ENCODE measurements at places on chromosomes 1 and 21.

DNA sequence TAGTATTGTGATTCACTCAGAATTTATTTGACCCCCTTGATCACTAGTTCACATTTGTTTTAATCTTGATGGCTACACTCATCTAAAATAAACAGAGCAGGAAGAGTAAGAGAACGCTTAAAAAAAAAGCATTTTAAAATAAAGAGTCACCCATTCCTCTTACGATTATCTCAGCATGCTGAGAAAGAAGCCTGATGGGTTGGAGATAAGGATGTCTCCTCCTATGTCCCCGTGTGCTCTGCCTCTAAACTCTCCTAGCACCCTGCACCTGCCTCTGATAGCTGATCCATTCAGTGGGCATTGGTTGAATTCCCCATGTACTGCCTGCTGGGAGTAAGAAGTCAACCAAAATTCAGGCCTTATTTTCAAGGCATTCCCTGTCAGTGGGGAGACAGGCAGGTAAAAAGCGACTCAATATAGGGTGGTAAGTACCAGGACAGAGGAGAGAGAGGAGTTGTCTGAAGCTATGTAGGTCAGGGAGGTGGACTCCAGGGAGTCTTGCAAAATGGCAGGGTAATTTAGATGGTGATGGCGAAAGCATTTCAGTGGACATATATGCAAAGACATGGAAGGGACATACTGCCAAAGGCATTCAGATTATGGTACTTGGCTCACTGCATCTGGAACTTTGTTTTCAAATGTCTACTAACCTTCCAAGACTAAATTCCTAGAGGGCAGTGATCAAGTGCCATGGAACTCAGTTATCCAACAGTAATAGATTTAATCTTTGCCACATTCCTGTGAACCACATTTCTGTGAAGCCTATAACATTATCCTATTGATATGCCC, 18.4 kb downstream of the ELAVL4 start:
- DNase-seq: no peak

DNA sequence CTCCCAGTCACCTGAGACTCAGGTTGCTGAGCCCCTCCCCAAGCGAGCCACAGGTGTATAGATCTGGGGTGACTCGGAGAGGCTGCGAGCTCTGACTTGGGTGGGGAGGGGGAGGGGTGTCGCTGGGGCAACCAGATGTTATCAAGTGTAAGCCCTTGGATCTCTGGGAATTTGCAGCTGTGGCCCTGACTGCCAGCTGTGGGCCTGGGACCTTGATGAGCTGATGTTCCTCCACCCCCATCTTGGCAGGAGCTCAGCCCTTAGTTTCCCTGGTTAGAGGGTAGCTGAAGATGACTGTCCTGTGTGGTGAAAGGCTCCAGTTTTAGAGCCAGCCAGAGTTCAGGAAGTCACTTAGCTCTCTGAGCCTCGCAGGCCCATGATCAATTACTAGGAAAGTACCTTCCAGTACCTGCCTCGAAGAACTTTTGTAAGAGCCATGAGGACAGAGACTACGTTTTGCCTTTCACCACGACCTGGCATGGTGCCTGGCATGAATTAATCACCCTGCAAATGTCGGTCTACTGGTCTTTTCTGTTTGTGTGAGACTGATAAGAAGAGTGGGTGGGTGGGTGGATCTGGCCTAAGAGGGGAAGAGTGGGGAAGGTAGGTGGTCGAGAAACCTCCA, 55.8 kb downstream of the YARS1 start:
- DNase-seq: no peak

- no peak for DNase-seq
Measured at GRCh38 chr1:6054596-6054995, 8.9 kb downstream of the KCNAB2 start.

GRCh38 chr1:18511874-18512150, 31.1 kb downstream of the KLHDC7A start:
- DNase-seq: no peak

DNA sequence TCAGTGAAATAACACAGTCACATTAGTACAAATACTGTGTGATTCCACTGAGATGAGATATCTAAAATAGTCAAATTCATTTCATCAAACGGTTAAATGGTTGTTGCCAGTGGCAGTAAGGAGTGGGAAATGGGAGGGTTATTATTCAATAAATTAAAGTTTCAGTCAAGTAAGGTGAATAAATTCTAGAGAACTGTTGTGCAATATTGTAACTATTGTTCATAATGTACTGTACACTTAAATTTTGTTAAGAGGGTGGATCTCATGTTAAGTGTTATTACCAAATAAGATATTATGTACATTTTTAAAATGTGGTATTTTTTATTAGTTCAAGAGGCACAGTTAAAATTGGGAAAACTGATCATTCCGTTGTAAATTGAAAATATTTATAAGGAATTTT, 463.3 kb upstream of the BRINP3 start:
- DNase-seq: no peak

- DNase-seq: no peak
Measured at GRCh38 chr1:8687039-8687438, 130.4 kb downstream of the RERE start.

DNA sequence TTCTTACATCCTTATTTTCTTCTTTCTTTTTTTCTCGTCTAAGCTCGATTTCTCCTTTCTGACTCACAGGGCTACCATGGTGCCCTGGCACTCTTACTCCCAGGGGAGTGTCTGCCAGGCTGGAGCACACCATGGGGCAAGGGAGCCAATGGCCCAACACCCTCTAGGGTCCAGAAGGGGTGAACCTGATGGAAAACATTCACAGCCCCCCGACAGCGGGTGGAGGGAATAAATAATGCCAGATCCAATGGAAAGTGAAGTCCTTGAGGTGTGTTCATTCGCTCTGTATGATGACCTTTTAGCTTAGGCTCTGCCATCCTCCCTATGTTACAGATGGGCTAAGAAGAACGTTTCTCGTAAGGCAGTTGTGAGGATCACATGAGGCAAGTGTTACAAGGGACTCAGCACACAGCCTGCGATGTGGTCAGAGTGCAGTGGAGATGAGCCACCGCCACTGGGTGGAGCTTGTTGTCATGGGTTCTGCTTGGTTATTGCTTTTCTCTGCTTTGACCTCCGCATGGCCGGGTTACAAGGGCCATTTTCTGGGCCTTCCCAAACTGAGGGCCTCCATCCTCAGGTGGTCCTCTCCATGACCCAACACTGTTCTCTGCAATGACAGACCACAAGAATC, 3.5 kb upstream of the FCMR start:
- no peak for DNase-seq

DNA sequence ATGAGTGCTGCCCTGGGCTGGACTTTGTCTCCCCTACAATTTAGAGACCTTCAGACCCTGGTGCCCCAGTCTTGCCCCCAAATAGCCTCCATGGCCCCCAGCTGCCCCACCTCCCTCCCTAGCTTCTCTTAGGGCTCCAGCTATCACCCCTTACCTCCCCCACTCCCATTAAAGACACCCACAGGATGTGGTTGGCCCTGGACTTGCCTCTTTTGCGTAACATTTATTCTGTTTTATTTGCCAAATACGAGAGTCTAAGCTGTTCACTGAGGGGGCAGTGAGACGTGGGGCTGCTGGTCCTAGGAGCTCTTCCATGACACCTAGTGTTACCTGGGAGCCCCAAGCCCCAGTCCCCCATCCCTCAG, 4.5 kb downstream of the ZC3H12A start:
- no peak for DNase-seq

GRCh38 chr1:17520473-17521319, 18.8 kb upstream of the ARHGEF10L start:
- no peak for DNase-seq

DNA sequence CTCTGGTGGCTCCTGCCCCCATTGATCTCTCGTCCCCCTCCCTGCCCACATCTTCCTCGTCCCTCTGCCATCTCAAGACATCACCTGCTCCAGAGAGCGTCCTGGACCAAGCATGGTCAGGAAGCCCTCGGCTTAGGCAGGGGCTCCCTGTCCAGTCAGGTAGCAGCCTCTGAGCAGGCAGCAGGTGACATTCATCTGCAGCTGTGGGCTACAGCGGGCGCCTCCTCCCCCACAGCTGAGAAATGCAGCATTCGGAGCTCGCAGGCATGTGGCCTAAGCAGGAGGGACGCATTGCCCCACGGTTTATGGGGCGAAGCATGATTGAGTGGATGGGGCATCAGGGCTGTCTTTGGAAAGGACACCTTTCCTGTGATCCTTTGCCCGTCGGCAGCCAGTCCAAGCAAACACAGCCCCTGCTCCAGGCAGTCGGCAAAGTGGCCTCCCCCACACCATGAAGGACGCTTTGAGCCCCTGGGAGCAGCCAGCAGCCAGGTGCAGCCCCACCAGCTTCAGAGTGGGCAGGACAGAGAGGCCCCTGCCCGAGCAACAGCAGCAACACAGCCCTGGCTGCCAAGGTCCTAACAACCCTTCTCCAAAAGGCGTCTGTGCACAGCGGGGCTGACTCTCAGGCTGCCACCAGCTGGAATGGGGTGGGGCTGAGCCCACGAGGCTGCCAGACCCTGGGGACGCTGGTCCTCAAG, 234.1 kb upstream of the VAMP3 start:
- DNase-seq: no peak

- DNase-seq: no peak
Measured at GRCh38 chr1:94071391-94071790, 49.6 kb downstream of the ABCA4 start.

- DNase-seq: no peak
Measured at GRCh38 chr1:9374748-9375341, 82.2 kb downstream of the SPSB1 start.

GRCh38 chr1:157596384-157596783, 1.5 kb downstream of the FCRL4 start:
- no peak for DNase-seq

GRCh38 chr1:28510273-28510969, 4.6 kb downstream of the RCC1 start:
- peak; percentile 33 for DNase-seq

- no peak for DNase-seq
Measured at GRCh38 chr21:43645976-43646375, 13.3 kb downstream of the HSF2BP start.

GRCh38 chr1:198116069-198116468, 40.7 kb upstream of the NEK7 start:
- DNase-seq: no peak

GRCh38 chr1:9703165-9703509, 51.6 kb downstream of the PIK3CD start:
- DNase-seq: no peak

- no peak for DNase-seq
Measured at GRCh38 chr21:24369278-24369677, 1238.0 kb downstream of the MRPL39 start.

DNA sequence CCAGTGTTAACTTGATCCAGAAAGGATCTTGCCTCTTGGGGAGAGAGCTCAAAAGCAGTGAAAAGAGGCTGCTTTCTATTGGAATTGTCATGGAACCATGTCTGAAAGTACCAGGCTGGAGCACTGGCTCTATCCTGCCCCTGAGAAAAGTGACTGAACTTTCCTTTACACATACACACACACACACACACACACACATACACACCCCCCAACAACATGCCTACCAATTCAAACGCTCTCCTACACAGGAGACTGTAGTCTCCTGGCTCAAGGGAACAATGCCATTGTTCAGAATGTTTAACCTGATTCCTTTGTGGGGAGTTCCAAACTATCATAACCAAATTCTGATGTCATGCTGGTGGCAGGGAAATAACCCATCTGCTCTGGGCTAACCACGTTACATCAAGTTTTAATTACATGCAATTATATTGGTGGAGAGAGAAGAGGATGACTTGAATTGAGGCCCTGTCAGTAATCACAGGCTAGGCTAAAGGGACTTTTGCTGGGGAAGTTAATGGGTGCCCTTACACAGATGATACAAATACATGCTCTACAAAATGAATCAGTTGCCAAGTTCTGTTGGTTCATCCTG, 52.3 kb upstream of the DUSP10 start:
- no peak for DNase-seq

DNA sequence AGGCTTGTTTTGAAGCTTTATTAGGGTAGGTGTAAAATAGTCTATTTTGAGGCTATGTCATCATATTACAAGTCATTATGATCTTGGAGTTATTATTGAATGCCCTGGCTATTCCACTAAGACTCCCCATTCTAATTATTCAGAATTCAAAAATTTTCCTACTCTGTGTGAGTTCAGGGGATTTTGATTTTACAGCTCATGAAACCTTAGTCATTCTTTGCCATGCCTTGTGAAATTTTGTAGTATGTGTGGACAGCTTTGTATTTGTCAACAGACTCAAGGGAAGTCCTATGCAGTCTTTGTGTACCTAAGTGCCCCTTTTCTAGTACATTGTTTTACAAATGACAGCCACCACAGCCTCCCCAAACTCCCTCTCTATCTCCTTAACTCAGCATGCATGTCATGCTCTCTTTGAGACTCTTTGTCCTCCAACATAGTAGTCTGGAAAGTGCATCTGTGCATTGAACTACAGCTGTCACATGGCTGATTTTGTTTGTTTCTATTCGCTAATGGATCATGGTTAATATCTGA, 28.0 kb downstream of the CD1D start:
- no peak for DNase-seq

DNA sequence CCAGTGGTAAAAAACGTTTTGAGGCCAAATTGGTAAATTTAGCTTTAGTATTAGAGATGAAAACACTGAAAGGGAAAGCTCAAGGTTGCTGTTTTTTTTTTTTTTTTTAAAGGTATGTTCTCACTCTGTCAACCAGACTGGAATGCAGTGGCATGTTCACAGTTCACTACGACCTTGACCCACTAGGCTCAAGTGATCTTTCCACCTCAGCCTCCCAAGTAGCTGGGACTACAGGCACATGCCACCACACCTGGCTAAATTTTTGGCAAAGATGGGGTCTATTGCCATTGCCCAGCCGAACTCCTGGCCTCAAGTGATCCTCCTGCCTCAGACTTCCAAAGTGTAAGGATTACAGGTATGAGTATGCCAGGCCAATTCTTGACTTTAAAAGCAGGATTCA, 18.9 kb downstream of the LRIF1 start:
- no peak for DNase-seq

GRCh38 chr1:224497714-224498573, 63.3 kb upstream of the WDR26 start:
- no peak for DNase-seq

DNA sequence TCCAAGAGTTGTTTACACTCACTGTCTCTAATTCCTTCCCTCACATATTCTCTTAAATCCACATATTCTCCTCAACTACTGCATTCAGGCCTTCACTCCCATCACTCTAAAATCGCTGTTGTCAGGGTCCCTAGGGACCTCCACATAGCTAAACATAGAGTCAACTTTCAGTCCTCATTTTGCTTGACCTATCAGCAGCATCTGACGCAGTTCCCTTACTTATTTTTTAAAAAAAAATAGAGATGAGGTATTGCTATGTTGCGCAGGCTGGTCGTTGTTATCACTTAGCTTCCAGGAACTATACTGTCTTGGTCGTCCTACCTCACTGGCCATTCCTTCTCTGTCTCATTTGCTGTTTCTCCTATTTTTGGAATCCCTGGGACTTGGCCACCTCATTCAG, 11.7 kb upstream of the PLEKHO1 start:
- no peak for DNase-seq

GRCh38 chr21:26490771-26491170, 82.3 kb downstream of the CYYR1 start:
- no peak for DNase-seq

DNA sequence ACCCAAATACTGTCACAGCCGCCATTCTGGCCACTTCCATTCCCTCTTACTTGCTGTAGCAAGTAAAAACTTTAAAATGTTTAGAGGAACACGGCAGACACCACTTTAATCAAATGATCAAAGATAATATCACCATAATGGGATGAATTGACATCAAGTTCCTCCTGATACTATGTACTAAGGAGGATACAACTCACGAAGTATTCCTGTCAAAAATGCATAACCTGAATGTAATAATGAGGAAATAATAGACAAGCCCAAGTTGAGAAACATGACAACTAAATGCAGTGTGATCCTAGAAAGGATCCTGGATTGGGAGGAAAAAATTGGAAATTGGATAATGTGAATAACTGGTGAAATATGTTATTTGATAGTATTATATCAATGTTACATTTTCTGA, 3.9 kb downstream of the KDF1 start:
- no peak for DNase-seq

GRCh38 chr1:111602302-111602701, 17.3 kb upstream of the RAP1A start:
- DNase-seq: no peak
